ENCODE measurements at places on chromosomes 5 and 9.

GRCh38 chr9:99663856-99664255 lies 157.8 kb upstream of the NR4A3 start:
- no peak for ATAC-seq

- ATAC-seq, result no peak
Measured at GRCh38 chr9:92438900-92439526, 14.7 kb upstream of the OMD start.

GRCh38 chr9:132699956-132700355 lies 29.7 kb downstream of the GTF3C4 start:
- no peak for ATAC-seq

DNA sequence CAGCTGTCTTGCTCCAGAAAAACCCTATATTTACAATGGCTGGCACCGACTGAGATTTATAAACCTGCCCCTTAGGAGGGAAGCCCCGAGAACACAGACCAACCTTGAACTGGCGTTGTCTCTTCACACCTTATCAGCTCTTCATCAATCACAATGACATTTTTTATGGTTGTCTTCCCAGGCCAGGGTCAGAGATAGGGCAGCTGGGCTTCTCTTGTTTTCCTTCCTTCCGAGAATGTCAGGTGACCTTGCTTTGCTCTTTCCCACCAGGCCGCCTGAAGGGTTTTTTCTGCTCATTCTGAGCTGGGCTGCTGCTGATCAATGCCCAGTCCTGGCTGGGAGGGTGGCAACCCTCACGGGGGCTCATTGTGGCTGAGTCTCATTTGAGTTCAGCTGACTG lies 619.1 kb downstream of the CCDC171 start:
- ATAC-seq, result no peak

- no peak for ATAC-seq
Measured at GRCh38 chr9:37650299-37650872, 368 bp upstream of the FRMPD1 start.

GRCh38 chr9:78781681-78782080 lies 484.8 kb downstream of the PSAT1 start:
- ATAC-seq, result no peak

GRCh38 chr9:33289936-33290246 lies 425 bp upstream of the NFX1 start:
- no peak for ATAC-seq

DNA sequence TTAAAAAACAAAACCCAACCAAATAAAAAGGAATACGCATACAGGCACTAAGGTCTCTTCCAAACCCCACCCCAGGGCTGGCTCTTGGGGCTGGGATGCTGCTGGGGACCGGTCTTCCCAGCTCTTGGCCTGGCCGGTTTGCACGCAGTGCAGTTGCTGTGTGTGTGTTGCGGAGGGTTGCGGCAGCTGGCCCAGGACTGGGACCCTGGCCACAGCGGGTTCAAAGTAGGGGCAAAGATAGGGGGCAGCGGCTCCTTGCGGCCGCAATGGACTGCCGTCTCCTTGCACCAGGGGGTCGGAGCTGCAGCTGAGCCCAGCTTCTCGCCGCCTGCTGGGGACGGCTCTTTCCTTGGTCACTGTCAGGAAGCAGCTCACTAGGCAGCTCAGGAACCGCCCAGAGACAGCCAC lies 5.0 kb downstream of the DMRT3 start:
- no peak for ATAC-seq

GRCh38 chr5:157744051-157745011 lies 819 bp downstream of the LSM11 start:
- ATAC-seq, result peak; percentile 6

GRCh38 chr5:76908166-76908565 lies 44.7 kb upstream of the CRHBP start:
- ATAC-seq, result no peak

GRCh38 chr9:109441296-109441695 lies 56.8 kb downstream of the PTPN3 start:
- no peak for ATAC-seq

DNA sequence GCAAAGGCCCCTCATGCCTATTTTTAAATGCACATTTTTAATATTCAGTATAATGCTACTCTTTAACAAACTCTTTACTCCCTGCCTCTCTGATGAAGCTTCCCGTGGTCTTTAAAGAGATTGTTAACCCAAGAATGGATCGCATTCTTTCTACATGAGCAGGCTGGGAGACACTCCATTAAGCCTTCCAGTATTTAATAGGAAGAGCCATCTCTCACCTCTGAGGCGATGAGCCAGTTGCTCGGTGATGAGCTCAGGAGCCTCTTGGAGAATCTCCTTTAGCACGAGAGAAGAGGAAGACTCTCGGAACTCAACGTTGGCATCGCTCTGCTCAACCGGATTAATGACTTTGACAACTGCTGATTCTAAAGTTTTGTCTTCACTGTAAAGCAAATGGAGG lies 59.6 kb downstream of the PRUNE2 start:
- ATAC-seq, result no peak

DNA sequence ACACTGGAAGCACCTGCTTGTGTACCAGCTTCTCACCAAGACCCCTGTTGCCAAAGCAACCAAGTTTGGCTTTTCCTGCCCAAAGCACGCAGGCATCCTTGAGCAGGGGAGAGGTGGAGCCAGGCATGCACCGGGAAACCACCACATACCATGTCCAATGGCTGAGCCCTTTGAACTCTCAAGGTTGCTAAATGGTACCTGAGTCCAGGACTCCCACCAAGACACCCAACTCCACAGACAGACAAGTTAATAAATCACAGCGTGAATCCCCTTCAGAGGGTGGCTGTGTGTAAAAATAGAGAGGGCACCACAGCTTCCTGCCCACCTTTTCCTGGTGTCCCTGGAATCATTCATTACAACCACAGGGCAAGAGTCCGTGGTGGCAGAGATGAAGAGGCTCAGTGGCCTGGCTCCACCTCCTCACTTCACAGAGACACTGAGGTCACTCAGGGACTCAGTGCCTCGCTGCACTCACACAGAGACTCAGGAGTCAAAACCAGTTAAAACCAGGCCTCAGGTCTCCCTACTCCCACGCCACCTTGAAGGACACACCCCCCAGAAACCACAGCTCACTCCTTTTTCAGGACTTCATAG lies 143.7 kb downstream of the C5orf15 start:
- ATAC-seq, result no peak

- ATAC-seq, result no peak
Measured at GRCh38 chr9:120630333-120630732, 50.4 kb upstream of the CDK5RAP2 start.

DNA sequence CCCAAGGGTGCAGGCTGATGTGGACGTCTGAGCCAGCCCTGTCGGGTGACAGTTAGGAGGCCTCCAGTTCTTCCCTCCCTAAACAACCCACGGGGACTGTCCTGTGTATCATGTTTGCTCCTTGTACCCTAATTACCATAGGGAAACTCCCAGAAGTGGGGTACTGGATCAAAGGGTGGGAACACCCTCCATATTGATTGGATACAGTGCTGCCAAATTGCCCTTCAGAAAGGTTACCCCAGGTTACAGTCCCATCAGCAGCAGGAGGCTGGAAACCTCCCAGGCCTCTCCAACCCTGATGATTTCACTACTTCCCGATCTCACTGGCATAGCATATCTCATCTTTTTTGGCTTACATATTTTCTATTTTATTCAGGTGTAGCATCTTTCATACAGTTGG lies 22.0 kb downstream of the UBE2QL1 start:
- ATAC-seq, result no peak

- no peak for ATAC-seq
Measured at GRCh38 chr5:80117446-80117845, 82.3 kb downstream of the THBS4 start.

- ATAC-seq, result no peak
Measured at GRCh38 chr5:155872629-155873220, 454.2 kb upstream of the SGCD start.

- ATAC-seq, result no peak
Measured at GRCh38 chr9:131459056-131459455, 43.7 kb upstream of the POMT1 start.

- ATAC-seq, result no peak
Measured at GRCh38 chr5:177537389-177538361, 16.7 kb downstream of the FAM193B start.

DNA sequence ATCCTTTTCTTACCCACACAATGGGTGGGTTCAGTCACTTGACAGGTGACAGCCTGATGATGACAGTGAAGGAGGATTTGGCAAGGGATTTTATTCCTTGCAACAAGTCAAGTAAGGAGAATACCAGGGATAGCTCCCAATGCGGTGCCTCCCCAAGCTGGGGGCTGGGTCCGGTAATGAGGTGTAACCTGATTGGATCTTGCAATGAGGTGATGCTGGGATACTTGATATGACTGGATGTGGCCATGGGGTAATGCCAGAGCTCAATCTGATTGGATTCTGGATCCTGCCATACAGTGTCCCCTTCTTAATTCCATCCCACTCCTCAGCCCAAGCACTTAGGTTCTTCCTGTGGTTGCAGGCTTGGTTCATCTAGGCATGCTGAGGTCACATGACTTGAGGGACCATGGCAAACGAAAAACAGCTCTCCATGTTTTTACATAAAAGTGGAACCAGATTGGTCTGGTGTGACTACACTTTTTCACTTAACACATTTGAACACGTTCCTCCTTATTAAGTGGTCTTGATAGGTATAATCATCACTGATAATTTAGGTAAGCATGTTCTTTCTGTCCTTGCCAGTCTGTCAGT lies 181.1 kb downstream of the PDZD2 start:
- no peak for ATAC-seq

- no peak for ATAC-seq
Measured at GRCh38 chr5:147169901-147170300, 64.9 kb upstream of the STK32A start.

DNA sequence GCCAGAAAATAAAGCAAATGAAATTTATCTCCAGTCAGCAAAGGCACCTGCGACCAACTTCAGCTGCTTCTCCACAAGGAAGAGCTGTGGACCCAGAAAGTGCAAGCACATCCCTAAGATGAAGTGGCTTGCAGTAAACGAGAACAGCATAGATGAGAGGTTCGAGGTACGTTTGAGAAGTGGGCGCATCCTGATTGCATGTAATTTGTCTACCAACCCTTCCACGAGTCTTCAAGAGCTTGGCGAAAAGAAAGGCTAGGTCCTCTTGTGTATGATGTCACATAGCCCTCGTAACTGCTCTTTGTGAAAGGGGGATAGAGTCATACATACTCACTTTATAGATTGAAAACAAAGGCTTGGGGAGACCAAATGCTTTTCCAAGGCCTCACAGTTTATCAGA lies 6.0 kb upstream of the LCP2 start:
- ATAC-seq, result no peak

DNA sequence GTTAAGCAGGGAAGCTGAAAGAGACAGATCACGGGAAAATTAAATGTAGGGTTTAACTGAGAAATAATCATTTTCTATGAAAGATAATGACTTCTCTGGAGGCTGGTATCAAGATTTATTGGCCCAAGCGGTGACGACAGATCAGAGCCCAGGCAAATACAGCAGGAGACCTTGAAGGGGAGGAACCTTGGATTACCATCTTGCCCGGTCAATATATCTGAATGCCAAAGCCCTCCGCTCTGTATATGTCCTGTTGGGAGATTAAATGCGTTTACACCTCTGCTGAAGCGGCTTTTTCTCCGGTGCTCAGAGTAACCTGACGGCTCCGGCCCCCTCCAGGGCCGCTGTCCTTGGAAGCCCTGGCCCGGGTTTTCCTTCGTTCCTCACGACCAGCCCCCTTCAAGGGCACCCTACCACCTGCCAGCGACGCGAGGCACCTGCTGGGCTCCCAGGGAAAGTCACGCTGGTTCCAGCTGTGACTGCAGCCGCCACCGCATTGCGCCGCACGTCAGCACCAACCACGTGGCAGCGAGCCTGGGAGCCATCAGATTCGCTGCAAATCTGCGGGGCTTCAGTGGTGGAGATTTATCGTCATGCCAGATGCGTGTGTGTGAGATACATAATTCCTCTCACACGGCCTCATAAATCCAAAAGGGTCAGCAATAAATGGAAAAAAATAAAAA lies 4.4 kb upstream of the QSOX2 start:
- no peak for ATAC-seq

DNA sequence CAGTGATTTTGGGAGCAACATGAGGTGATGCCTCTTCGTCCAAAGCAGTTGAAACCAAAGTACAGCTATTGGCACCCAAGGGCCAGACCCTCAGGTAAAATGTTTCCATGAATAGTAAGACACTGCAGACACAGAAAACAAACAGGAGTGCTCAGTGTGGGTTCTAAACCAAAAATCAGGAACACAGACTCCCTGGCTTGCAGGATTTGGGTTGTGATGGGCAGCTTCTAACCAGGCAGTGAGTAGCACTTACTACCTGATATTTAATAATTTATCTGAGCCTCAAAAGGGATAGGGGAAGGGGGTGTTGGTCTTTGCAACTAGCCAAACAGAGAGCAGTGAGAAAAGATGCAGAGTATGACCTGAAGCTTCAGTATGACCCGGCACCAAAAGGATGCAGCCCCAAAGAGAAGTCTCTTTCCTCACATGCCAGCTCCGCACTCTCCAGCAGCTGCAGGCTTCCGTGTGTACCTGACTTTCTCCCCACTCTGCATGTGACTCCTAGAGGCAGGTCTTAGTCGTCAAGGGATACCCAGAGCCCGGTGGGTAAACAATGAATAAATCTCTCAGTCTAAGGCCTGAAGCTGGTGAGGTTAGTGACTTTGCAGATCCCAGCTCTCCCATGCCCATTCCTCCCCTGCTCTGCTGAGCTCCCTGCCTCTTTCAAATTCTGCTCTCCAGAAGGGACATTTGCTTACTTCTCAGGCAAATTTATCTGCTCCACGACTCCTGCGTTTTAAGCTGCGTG lies 105.4 kb upstream of the SPOCK1 start:
- no peak for ATAC-seq

- ATAC-seq, result no peak
Measured at GRCh38 chr9:29701559-29701958, 2128.3 kb upstream of the C9orf72 start.

- no peak for ATAC-seq
Measured at GRCh38 chr5:145375521-145375920, 459.6 kb downstream of the PRELID2 start.

Measured in activated CD4-positive, CD25-positive, alpha-beta regulatory T cell treated with anti-CD3 and anti-CD28 coated beads, Interleukin-2, amount 50 U/mL, for 24 hours (primary cell).